CD4-positive, alpha-beta T cell treated with Interferon alpha-2 for 1 hour (primary cell): ENCODE measurements at places on chromosomes 3 and 15.

DNA sequence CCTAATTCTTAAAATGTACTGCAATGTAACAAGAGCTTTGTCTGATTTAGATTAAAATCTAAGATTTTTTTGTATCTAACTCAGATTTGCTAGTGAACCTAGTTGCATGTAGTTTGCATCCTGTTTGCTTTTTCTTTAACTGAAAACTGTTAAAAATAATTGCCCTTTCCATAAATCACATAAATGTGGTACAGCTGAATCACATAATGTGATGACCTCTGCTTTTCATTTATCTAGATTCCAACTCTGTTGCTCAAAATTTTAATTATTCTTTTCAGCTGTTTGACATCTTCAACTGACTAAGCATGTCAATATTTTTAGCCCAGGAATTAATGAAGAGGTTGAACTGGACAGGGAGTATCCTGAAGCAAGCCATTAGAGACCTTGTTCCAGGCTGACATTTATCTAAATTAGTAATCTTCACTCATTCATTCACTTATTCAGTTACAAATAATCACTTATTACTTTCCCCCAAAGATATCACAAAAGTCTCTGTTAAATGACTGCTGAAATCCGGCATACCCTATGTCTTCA is 101.9 kb upstream of the PLXND1 start:
- no peak for DNase-seq

DNA sequence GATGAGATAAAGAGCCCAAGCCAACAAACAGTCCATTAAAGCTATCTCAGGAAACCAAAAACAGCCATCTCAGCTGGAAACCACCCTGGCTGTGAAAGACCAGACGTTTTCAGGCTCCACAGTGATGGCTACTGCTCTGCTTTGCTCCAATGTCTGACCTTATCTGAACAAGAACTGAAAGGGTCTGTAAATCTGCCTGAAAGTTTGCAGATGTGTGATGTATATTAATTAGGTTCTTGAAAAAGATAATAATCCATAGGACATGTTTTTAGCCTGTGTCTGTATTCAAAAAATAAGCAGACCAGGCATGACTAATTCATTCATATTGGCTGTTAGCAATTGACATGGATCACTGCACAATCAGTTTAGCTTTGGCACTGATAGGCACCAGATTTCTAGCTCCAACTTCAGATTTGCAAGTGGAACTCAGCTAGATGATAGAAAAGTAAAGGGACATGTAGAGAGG is 611.4 kb upstream of the NAALADL2 start:
- no peak for DNase-seq

DNA sequence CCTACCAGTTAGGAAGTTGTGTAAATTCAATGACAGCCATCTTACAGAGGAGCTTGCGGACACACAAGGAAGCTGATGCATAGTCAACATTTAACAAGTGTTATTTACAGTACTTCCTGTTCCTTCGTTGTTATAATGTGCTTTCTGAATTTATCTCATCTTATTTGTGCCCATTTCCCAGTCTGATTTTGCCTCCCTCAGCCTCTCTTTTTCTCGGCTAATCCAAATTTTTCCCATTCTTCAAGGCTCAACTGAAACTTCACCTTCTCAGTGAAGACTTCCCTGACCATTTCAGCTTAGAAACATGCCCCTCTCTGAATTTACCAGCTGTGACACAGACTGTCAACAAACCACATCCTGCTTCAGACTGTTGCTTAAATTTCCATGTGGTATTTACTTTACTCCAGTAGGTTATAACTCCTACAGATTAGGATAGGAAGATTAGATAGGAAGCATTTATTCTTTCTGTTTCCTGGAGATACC is 55.7 kb upstream of the CP start:
- DNase-seq: no peak

GRCh38 chr15:39684233-39684632 is 98.4 kb downstream of the FSIP1 start:
- DNase-seq: no peak

DNA sequence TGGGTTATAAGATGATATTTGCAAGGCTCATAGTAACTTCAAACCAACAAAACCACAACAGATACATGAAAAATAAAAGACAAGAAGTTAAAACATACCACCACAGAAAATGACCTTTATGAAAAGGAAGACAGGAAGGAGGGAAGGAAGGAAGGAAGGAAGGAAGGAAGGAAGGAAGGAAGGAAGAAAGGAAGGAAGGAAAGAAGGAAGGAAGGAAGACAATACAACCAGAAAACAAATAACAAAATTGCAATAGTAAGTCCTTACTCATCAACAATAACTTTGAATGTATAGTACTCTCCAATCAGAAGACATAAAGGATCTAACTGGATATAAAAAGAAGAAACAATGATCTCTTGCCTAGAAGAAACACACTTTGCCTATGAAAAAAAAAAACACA is 287.4 kb upstream of the DCBLD2 start:
- no peak for DNase-seq

- no peak for DNase-seq
These were observed 35.6 kb upstream of the RHCG start for GRCh38 chr15:89531796-89532537.

GRCh38 chr3:177476495-177476894 is 279.2 kb upstream of the TBL1XR1 start:
- DNase-seq: no peak

DNA sequence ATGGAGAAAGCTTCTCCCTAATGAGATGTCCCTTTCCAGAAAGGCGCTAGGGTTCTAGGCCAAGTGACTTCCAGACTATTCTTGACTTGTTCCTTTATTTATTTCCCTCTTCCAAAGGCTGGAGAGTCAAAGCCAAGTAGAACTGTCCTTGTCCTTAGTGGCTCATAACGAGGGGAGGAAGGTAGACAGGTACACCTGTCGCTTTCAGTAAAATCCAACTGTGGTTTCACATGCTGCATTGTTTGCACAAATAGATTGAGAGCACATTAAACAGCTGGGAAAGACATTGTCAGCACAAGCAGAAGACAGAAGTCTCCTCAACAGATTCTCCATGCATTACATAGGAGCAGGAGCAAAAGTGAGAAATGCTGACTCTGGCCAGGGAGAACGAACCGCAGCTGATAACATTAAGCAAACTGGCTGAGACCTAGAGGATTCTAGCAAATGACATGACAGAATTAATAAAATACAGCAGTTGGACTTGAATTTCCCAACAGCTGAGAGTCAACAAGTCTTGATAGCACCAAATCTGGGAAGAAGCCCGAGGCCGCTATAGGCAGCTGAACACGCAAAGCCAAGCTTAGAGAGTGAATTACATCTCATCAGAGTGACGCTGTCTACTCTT is 227.7 kb downstream of the TLE3 start:
- no peak for DNase-seq

DNA sequence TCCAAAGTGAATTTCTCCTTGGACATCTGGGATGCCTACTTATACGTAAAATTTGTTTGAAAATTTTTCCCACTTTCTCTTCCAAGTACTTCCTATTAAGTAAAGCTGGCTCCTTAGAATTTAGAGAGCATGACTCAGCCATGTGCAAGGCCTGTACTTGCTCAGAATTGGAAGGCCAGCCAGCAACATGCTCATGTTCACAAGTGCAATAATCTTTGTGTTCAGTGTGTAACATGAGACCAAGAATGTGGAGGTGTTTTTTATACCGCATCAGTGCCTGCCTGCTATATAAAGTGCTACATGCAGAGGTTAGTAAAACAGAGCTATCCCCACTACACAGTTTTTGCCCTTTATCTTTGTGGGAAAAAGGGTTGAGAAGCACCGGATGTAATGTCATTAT is 151.9 kb upstream of the FEZF2 start:
- no peak for DNase-seq

DNA sequence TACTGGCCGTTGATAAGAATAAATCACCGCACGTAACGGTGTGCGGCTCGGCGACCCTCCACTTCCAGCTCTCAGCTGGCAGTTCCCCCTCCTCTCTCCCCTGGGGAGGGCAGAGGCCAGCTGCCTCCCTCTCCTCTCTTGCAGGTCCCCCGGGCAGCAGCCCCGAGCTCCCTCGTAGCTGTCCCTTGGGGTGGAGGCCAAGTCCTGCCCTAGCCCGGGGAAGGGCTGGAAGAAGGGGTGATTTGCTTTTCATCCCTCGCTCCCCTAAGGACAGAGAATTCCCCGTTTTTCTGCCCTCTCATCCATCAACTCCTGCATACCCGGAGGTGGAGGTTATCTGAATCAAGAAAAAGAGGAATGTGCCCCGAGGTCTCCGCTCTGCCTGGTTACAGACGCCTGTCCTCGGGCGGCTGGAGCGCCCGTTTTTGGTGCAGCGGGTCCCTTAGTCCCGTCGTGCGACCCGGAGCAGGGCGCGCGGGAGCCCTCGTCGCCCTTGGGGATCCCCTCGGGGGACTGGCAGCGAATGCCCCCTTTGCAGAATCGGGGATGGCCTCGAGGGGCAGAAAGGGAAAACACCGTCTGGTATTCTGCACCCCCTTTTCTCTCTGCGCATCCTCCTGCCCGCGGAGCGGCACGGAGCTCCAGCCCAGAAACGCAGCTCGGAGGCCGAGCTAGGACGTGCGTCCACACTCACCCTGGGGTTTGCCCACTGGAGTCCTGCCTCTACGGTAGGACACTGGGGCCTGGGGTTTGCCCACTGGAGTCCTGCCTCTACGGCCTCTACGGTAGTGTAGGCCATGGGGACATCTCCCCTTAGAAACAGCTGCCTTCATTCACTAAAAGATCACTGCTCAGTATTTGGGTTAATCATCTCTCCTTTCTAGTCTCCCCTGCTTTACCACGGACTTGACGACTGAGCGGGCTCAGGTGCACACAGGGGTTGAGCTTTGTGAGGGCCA is 2.2 kb downstream of the PTPRG start:
- no peak for DNase-seq

- no peak for DNase-seq
These were observed 79.2 kb downstream of the EFL1 start for GRCh38 chr15:82183121-82184031.

GRCh38 chr3:196357905-196358304 is 19.7 kb upstream of the TM4SF19 start:
- DNase-seq: peak; percentile 2

DNA sequence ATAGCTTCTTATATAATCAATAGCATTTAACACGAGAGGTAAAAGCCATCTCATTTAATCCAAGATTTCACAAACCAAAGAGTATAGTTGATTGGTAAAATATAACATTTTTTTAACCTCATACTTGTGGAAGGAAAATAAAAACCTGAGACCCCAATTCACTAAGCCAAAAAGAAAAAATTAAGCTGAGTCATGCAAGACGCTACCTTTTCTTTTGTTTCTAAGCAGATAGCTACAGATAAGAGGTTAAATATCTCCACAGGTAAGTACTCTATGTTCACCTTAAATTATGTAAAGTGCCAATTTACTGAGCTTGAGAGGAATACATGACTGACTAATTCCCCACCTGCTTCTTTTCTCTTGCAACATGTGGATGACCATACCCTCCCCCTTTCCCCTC is 656.4 kb downstream of the MECOM start:
- no peak for DNase-seq

DNA sequence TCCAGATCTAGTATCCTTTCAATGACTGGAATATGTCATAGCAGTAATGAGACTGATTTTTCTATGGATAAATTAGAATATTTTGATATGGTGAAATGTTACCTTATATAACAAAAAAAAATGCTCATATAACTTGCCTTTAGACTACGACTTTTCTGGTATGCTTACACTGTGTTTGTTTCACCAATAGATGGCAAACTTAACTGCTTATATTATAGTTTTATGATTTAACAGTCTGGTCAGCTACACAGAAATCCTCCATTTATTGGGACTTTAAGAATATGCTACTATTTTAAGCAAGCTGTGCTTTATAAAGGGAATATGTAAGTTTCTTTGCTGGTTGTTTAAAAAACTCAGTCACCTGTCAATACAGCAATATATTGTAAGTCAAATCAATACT is 205.6 kb downstream of the VGLL3 start:
- DNase-seq: no peak

- DNase-seq: no peak
These were observed 207.2 kb downstream of the ROBO2 start for GRCh38 chr3:77247061-77247460.

DNA sequence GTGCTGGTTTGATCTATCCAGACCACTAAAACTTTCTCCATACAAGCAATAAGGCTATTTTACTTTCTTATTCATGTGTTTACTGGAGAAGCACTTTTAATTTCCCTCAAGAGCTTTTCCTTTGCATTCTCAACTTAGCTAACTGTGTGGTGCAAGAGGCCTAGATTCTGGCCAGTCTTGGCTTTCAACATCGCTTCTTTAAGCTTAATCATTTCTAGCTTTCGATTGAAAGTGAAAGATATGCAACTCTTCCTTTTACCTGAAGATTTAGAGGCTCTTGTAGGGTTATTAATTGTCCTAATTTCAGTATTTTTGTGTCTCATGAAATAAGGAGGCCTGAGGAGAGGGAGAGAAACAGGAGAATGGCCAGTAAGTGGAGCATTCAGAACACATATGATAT is 234.8 kb upstream of the GADL1 start:
- no peak for DNase-seq

DNA sequence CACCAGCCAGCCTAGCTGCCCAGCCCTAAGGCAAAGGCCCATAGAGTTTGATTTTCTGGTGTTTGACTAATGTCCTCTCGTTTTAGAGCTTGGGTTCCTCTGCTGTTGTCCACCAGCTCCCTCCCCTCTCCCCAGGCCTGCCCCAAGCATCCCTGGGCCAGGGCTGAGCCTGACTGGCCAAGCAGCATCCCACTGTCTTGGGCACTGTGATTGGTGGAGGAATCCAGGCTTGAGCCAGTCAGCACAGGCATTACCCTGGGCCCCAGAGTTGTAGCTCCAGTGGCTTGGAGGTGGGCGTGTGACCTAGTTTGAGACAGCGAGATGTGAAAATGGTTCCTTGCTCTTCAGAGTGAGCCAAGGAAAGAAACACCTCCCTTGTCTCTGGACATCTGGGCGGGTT is 155.3 kb upstream of the MEF2A start:
- no peak for DNase-seq

DNA sequence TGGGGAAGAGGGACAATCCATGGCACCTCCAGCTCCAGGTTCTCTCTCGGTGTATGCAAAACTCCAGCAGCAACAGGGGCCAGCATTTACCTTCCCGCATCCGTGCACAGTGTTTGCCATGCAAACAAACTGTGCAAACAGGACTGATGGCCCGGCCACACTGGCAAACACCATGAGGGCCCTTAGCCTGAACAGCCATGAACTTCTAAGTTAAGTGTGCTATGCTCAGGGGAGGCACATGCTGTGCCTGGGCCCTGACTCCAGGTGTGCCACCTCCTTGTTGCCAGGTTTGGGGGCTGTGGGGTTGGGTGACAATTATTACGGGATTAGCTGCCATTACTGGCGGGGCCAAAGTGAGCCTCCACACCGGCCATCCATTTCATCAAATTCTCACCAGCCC is 57.5 kb downstream of the CACNA2D2 start:
- no peak for DNase-seq

- no peak for DNase-seq
These were observed 179.3 kb upstream of the UBE2E1 start for GRCh38 chr3:23626442-23626841.
